ENCODE measurements at places on chromosomes 2 and 18.
A peak's percentile ranks its signal among the peaks of the same experiment; 100 is the strongest.

GRCh38 chr18:21479721-21480120, 120.8 kb downstream of the ESCO1 start:
- no peak for DNase-seq

GRCh38 chr2:207397917-207398655, 131.7 kb upstream of the CREB1 start:
- no peak for DNase-seq

- DNase-seq, result no peak
Observed at GRCh38 chr2:9285921-9286320, 79.3 kb downstream of the ASAP2 start.

- no peak for DNase-seq
Observed at GRCh38 chr2:179191110-179191509, 73.5 kb downstream of the SESTD1 start.

DNA sequence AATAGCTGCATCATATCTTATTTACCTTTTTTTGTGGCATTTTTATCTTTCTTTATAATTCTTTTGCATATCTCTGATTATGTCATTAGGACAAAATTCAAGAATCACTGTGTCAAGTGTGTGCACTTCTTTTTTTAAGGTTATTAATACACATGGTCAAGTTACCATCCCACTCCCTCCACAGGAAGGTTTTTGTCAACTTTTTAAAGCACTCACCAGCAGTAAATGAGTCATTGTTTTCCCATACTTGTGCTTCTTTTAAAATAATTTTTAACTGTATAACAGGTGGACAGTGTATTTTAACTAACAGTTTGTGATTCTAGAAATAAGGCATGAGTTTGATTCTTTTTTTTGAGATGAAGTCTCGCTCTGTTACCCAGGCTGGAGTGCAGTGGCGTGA, 45.7 kb upstream of the FAM171B start:
- no peak for DNase-seq

GRCh38 chr2:217662984-217663602, 339.7 kb downstream of the TNS1 start:
- DNase-seq, result no peak

DNA sequence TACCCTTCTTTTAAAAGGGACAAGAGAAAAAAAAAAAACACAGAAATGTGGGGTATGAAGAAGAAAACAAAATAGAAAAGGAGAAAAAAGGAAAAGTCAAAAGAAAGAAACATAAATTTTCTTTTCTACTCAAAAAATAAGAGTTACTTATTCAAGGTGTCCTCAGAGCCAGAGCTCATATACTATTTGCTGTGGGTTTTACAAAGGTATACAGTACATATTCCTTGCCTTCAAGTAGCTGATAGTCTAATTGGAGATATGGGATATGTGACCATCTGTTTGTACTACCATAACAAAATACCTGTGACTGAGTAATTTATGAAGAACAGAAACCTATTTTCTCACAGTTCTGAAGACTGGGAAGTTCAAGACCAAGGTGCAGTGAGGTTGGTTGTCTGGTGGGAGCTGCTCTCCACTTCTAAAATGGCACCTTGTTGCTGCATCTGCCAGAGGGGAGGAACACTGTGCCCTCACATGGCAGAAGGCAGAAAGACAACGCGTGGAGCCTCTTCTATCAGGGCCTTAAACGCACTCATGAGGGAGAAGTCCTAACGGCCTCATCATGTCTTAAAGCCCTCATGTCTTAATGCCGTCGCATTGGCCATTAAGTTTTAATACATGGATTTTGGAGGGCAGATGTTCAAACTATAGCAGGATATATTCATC, 33.9 kb downstream of the NBAS start:
- no peak for DNase-seq

DNA sequence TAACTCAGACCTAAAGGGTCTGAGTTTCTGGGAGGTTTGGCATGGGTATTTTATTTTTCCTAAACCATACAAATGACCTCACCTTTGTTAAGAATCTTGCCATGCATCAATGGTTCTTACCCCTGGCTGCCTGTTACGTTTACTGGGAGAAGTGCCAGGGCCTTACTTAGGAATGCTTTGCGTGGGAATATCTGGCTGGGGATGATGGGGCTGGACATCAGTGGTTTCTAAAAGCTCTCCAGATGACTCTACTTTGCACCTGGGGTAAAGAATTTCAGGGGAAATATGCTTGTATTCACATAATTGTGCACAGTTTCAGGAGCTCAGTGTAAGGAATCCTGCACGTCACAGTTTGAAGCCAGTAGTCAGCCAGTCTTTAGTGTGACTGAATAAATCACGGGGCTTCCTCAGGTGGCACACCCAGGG, 18.2 kb upstream of the DAW1 start:
- no peak for DNase-seq

GRCh38 chr2:148971547-148971946, 67.0 kb upstream of the LYPD6B start:
- DNase-seq, result no peak

DNA sequence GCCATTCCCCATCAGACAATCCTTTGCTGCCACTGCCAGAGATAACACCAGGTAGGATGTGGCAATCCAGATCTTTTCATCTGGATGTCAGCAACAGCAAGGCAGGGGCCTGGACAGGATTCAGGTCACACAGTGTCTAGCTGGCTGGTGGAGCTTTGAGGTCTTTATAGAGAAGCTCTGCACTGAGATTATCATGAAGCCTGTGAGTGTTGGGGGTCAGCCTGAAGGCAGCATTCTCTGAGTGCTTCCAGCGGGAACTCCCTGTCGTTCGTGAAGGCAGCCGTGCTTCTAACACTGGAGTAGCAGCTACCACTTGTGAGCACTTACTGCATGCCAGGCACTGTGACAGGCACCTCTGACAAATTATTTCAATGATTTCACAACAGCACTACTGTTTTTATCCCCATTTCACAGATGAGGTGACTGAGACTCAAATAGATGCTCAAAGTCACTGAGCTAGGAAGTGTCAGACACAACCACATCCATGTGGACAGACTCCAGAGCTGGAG, 85.7 kb downstream of the SEMA4F start:
- no peak for DNase-seq

- DNase-seq, result no peak
Observed at GRCh38 chr2:155730804-155731203, 601.7 kb downstream of the NR4A2 start.

DNA sequence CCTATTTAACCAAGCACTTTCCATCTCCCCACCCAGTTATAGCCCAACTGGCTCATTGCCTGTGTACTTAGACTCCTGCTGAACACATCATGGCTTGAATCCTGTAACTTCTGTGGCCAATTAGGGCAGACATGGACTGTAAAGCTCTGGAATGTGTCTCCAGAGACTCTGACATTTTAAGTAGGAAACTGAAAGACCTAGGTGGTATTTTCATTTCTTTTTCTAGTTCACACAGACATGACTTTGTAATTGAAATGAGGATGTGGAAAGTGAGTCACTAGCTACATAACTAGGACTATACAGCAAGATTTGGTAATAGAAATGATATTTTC, 12.2 kb downstream of the DOK1 start:
- no peak for DNase-seq

DNA sequence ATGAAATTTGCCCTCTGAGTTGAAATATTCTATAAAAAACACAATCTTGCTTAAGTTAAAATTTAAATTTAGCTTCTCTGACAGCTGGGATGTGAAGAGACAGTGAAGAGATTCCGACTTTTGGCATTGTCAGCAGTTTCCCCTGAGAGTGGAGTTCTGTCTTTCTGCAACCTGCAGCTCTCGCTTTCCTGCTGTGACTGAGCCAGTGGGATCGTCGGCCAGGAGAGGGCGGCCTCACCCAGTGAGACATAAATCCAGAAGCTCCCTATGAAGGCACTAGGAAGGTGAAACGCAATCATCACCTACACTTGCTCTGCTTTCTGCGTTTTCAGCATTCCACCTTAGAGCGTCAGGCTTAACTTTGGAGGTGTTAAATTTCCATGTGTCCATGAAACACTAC, 75.4 kb upstream of the HNMT start:
- no peak for DNase-seq

GRCh38 chr2:27627963-27628766, 647 bp downstream of the CCDC121 start:
- no peak for DNase-seq

DNA sequence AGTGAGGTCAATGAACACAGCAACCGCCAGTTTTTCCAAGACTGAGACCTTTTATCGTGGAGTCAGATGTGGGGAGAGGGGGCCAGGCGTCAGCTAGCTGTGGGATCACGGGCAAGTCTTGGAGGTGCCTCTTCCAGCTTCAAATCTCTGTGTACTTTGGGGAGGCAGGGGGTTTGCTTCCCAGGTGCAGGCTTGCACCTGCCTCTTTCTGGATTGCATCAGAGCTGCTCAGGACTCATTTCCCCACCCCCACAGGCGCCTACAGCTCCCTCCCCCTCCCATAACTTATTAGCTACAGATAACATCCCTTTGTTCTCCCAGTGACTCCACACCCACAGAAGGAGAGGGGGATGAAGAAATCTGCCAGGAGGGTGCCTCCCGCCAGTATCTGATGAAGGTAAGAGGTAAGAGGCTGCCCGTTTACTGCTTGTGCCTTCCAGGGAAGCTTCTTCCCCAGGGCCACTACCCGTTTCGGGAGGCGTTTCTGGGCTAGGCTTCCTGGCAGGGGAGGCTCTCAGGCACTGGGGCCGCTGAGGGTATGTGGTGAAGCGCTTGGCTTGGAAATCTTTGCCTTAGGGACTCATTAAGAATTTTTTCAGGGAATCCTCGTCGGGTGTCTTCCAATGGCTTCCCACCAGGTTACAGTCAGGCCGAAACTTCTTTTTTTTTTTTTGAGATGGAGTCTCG, 18.8 kb upstream of the MRPL33 start:
- no peak for DNase-seq

- no peak for DNase-seq
Observed at GRCh38 chr2:45954233-45954850, 302.9 kb downstream of the PRKCE start.

DNA sequence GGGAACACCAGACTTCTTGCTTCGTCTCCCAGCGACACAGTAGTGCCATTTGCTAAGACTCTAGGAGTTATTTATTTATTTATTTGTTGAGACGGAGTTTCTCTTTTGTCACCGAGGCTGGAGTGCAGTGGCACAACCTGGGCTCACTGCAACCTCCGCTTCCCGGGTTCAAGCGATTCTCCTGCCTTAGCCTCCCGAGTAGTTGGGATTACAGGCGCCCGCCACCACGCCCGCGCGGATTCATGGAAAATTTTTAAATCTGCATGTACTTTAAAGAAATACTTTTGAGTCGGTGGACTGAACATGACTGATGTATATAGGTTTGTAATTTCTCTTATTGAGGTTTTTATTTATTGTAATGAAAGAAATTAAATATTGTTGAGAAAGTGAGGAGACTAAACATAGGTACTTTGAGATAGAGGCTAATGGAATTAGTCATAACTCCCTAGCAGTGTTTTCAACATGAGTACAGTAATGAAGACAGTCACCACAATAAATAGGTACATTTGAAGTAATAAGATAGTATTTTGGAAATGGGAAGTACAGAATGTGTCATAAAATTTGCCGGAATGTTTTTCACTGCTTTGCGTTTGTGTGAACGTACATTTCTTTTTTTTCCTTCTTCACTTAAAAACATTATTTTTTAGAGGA, 983 bp downstream of the MTX2 start:
- DNase-seq, result no peak

DNA sequence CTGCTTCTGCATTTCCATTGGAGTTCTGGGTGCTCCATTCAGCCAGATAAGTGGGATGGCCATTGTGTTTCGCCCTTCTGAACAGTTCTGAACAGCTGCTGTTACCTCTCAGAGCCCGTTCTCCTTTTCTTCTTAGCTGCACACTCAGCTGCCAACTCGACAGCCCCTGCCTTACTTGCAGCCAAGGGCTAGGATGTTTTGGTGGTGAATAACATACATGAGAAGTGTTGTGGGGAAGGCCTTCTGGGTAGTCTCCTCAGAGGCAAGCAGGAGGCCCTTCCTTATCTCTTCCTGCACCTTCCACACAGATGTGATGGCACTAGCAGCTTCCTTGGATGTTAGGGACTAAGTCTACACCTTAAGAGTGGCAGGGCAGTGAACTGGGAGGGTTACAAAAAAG, 138.4 kb upstream of the NOSTRIN start:
- DNase-seq, result no peak

GRCh38 chr18:61551586-61551985, 218.4 kb downstream of the CDH20 start:
- peak; percentile 15 for DNase-seq

DNA sequence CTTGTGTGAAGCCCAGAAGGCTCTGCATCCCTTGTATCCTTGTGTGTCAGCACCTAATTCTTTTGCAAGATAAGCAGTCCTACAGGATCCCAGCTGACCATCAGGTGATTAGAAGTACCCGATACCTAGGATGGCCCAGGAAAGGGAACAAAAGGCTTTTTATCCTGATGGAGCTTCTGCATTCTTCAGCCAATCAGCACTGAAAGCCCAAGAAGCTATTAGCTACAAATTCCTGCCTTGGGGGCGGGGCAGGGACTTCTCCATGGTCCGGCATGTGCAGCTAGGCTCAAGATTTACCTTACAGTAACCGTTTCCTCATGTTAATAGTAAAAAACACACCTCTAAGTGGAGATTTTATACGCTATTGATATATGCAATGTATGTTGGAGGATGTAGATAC, 264.6 kb upstream of the THUMPD2 start:
- DNase-seq, result no peak

DNA sequence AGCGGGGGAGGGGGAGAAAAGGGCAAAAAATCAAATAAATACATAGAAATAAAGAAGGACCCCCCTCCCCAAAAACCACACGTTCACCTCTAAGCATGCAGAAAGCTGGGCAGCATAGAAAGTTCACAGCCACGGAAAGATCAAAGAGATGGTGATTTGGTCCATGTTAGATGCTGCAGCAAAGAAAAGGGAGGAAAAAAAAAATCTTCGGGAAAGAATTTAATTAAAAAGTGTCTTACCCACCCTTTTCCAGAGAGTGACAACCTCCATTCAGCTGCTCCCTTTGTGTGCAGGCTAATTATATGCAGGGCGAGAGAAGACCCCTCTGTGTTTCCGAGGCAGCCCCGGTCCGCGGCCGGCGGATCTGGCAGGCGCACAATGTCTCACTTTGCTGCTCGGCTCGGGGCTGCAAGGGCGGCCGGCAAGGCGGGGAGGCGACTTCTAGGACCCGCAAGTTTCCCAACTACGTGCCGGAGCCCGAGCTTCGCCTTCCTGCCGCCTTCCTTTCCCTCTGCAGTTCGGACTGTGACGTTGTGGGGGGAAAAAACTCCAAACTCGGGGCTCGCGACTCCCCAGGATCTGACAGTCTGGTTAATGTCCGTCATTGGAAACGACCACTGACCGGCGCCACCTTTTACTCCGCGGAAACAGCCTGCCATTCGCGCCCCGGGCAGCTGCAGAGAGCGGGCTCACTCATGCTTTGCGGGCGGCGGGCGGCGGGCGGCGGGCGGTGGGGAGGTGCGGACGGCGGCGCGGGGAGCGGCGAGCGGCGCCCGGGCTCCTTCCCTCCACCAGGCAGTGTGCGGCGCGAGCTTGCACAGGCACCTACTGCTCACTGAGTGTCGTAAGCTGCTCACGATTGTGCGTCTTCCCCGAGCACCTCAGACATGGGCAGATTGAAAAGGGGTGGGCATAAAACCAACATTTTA, at the start of gene LRRTM1:
Gene LRRTM1, minus strand, starts transcription at position 844 of the 929 bp plus-strand sequence. CDS start 933 bp downstream, outside the sequence.
- no peak for DNase-seq

GRCh38 chr18:9737472-9738121, 29.5 kb downstream of the RAB31 start:
- no peak for DNase-seq

All from effector memory CD8-positive, alpha-beta T cell (primary cell).